ENCODE measurements at places on chromosomes 1 and 21. TPM values are rescaled to one million over a fixed set of nuclear protein-coding genes. Genes with fewer than 3 reads are reported as not detected.

GRCh38 chr1:183331091-183331742 is 87.0 kb downstream of the NMNAT2 start:
- no peak for DNase-seq

Gene C1orf56
- total RNA-seq, result 2.4 TPM

GRCh38 chr1:215824245-215824644 is 257.1 kb downstream of the KCTD3 start:
- DNase-seq, result no peak

- no peak for DNase-seq
Observed at GRCh38 chr1:96815914-96816313, 94.3 kb downstream of the PTBP2 start.

Gene NBPF11
- 2.6 TPM for total RNA-seq

GRCh38 chr1:240831922-240832321 is 220.0 kb upstream of the GREM2 start:
- no peak for DNase-seq

- DNase-seq, result peak; percentile 48
Observed at GRCh38 chr1:108503062-108503733, 53.1 kb downstream of the NBPF6 start.

DNA sequence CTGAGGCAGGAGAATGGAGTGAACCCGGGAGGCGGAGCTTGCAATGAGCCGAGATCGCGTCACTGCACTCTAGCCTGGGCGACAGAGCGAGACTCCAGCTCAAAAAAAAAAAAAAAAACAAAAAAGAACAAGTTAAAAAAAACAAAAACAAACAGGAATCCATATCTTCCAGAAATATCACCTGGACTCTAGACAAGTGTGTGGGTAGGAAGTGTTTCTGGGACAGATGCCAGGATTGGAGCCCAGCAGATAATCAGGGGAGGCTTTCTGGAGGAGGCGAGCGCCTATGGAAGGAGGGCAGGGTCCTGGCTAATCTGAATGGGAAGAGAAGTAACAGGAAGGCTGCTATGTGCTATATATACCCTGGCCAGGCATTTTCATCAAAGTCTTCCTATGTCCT is 43.6 kb upstream of the SYNC start:
- no peak for DNase-seq

Gene LCE1E
- not detected for total RNA-seq

Gene AUNIP
- total RNA-seq, result 9.4 TPM

GRCh38 chr1:218049641-218050040 is 235.5 kb upstream of the RRP15 start:
- no peak for DNase-seq

GRCh38 chr1:168466092-168466713 is 77.6 kb downstream of the XCL2 start:
- DNase-seq, result peak; percentile 74

DNA sequence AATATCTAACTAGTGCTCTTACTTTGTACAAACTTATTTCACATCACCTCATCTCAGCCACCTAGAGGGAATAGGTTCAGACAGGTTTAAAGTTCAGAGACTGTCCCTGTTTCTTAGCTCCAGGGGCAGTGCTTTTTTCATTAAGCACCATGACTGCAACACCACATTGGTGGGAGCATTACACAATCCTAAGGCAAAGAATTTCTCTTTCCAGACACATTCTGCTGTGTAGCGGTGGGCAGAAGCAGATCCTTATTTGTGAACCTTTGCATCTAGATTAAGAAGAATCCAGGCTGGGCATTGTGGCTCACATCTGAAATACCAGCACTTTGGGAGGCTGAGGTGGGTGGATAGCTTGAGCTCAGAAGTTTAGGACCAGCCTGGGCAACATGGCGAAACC is 16.1 kb downstream of the LCA5L start:
- DNase-seq, result no peak

- DNase-seq, result peak; percentile 50
Observed at GRCh38 chr1:164644774-164645644, 86.0 kb downstream of the PBX1 start.

Gene CD1D
- 0.34 TPM for total RNA-seq

Gene CRP
- total RNA-seq, result not detected

DNA sequence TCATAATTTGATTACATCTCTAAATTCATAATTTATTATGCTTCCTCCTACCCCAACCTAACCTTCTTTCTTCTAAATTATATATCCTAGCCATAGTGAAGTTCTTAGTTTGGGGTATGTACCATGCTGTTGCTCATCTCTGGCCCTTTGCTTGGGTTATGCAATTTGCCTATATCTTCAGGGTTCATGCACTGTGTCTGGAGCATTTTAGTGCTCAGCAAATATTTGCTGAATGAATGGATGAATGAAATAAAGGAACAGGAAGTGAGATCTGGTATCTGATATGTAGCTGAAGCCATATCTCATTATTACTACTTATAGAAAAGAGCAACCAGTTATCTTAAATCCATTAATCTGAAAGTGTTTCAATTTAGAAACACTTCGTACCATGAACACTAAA is 137.6 kb downstream of the GPATCH2 start:
- no peak for DNase-seq

Gene LEFTY2
- total RNA-seq, result not detected

GRCh38 chr1:3774946-3775489 is 2.5 kb downstream of the SMIM1 start:
- DNase-seq, result no peak

Gene FCRL6
- total RNA-seq, result not detected

Gene ATP1A4
- not detected for total RNA-seq

DNA sequence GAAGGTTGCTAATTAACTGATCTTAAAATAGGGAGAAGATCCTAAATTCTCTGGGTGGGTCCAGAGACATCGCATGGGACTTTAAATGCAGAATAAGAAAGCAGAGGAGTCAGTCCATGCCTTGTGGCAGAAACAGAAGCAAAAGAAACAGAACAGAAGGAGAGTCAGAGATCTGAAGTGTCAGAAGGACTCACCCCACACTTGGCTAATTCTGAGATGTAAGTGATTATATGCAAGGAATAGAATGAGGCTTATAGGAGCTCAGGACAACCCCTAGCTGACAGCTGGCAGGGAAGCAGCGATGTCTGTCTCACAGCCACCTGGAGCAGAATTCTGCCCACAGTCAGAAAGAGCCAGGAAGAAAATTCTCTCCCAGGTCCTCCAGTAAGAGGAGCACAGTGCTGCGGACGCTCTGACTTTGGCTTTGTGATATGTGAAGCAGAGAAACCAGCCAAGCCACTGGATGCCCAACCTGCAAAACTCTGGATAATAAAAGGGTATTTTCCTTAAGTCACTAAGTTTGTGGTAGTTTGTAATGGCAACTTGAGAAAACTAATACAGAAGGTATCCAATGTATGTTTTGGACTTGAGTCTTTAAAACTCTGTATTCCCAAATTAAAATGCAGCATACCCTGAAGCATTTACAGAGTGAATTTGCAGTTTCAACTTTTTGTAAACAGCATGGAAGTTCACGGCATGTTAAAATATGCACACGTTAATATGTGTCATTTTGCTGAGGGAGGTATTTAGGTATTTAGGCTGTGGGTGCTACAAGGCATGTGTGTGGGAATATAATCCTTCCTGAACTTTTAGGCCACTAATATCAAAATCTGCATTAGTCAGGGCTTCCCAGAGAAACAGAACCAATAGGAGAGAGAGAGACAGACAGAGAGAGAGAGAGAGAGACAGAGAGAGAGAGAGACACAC is 388.5 kb downstream of the PCP4 start:
- no peak for DNase-seq

DNA sequence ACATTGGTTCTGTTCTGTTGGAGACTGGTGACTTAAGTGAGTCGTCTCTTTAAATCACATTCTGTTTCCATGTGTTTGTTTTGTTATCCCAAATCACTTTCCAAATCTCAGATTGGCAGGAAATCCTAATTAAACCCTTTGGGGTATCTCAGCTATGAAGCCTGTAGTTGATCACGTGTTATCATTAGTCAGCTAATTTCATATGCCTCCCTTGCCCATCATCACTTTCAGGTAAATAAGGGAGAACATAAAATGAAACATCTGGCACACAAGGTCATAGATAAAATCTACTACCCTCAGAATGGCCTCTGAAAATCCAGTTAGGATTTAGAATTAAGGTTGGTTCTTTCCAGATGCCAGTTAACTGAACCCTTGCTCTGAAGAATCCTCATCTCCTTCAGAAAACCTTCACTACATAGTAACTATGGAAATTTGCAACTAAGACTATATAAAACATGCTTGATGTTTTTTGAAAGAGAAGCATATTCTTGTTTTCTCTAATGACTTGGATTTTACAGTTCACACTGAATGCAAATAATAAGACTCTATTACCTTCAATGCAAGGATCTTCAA is 401.5 kb downstream of the DSCAM start:
- DNase-seq, result peak; percentile 11

GRCh38 chr1:114803001-114803400 is 22.5 kb upstream of the SIKE1 start:
- peak; percentile 10 for DNase-seq

Gene HCRTR1
- total RNA-seq, result not detected

Gene B3GALT5
- 0.57 TPM for total RNA-seq

- DNase-seq, result no peak
Observed at GRCh38 chr1:226304291-226304955, 4.5 kb downstream of the LIN9 start.

- DNase-seq, result no peak
Observed at GRCh38 chr1:9670085-9670484, 18.6 kb downstream of the PIK3CD start.

- no peak for DNase-seq
Observed at GRCh38 chr1:8886589-8886988, 8.1 kb upstream of the ENO1 start.

DNA sequence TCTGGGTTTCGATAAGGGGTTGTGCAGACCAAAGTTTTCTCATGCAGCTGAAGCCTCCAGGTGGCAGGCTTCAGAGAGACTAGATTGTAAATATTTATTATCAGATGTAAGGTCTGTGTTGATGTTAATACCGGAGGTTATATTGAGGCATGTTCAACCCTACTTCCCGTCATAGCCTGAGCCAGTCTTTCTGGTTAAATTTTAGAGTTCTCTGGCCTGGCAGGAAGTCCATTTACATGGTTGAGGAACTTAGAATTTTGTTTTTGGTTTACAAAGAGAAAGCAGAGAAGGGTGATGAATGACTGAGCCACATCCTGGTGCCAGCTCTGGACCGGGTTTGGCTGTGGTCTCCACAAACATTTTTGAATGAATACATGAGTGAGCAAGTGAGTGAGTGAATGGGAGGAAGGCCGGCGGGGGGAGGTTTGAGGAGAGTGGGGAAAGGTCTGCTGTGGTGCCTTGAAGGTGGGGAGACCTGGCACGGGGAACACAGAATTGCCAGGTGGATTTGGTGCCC is 218.5 kb downstream of the DISC1 start:
- peak; percentile 27 for DNase-seq

Gene PRAMEF10
- total RNA-seq, result not detected

- DNase-seq, result no peak
Observed at GRCh38 chr21:31666445-31667010, 7.0 kb downstream of the SOD1 start.

- DNase-seq, result no peak
Observed at GRCh38 chr1:41842326-41842725, 76.4 kb downstream of the HIVEP3 start.

GRCh38 chr1:3515774-3516480 is 61.5 kb downstream of the ARHGEF16 start:
- DNase-seq, result peak; percentile 90

GRCh38 chr1:8443558-8444194 is 125.8 kb downstream of the SLC45A1 start:
- DNase-seq, result no peak

GRCh38 chr1:110686188-110686587 is 11.4 kb upstream of the KCNA3 start:
- DNase-seq, result no peak

DNA sequence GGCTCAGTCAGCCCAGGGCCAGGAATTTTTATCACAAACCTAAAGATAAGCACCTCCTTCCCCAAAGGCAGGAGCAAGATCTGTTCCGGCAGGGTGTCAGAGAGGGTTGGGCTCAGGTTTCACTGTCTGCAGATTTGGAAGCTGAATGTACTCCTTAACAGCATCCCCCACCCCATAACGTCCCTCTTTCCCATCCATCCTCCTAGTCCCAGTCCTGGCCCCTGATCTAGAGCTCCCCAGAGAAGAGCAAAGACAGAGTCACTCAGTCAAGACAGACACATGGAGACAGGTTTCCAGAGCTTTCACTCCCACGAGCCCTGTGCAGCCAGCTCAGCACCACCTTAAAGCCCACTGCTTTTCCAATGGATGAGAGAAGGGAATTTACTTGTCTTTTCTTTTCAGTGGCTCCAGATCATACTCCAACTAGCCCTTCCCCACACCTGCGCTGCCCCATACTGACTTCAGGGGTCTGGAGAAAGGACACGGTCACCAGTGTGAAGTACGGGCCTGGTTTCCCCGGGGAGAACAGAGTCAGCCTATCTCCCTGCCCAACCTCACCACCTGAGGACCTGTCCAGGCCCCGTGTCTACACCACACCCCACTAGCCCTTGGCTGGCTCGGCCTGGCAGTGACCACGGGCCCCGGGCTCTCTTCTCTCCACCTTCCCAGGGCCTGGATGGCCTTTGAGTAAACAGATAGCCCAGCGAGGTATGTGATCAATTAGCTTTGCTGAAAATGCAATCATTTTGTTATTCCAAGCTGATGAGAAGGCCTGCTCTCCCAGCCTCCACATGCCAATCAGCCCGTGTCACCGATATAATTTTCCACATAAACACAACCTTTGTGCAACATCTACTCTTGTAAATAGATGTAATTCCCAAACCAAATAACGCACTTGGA is 249.1 kb downstream of the FOXD2 start:
- no peak for DNase-seq

DNA sequence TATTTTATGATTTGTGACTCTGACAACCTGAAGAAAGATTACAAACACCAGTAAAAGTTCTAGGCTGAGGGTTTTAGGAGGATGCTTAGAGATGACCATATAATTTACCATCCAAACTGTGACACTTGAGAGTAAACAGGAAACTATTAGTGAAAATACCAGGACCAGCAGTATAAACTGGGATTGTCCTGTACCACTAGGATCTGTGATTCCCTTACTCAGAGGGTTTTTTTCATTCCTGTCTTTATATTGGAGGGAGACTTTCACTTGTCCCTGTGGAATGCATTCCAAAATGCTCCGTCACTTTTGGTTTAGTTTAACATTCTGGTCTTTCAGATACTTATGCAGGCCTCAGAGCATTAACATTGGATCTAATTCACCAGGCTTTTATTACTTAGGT is 482.9 kb downstream of the PTBP2 start:
- peak; percentile 19 for DNase-seq

DNA sequence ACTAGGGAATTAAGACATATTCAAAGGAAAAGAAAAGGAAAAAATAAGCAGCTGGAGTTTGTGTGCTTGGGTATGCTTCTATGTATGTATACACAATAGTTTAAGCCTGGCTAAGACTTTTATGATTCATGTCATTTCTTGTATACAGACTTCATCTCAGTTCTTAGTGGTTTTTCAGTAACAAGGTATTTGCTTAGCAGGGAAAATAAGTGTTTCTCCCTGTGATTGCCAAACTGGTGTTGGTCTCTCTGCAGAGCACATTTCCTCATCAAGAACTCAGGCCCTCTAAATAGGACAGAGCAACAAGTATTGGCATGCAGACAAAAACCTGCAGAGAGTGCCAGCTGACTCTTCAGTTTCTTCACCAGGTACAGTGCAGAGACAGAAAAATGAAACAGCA is 484.4 kb upstream of the ZRANB2 start:
- no peak for DNase-seq

Gene RPAP2
- 36.9 TPM for total RNA-seq
